Thyroid gland (tissue), 4 donors: ENCODE measurements at places on chromosomes 5 and 9.

DNA sequence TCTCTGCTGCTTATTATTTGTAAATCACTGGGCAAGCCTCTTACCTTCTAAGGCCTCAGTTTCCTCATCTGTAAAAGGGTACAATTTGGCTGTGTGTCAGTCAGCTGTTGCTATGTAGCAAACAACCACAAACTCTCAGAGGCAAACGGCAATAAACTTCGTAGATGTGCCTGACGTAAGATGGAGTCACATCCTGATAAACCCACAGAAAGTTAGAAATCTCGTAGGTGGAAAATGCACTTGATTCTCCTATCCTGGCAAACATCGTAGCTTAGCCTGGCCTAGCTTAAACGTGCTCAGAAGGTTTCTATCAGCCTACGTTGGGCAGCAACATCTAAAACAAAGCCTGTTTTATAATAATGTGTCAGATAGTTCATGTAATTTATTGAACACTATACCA is 35.0 kb upstream of the UNC5A start:
- H3K4me1 ChIP-seq, result no peaks in the 10 kb centered on the region
- no peak overlapping the region for H3K27ac ChIP-seq
- DNase-seq, result no peak
- H3K27me3 ChIP-seq, result no peaks in the 10 kb centered on the region

DNA sequence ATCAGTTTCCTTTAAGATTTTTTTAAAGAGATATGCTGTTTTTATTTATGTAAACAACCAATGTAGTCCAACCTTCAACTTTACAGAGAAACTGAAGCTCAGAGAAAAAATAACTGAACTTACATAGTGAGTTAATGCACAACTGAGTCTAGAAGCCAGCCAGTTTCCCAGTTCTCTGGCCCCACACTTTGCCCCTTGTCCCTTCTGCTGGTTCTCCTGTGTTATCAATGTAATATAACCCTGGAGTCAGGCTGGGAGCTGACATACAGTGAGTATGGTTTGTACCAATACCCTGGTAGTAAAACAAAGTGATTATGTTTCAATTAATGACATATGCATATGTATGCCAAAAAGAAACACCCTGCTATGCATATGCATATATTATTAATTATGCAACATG is 32.2 kb upstream of the GRIA1 start:
- no peaks in the 10 kb centered on the region for H3K27me3 ChIP-seq
- no peaks in the 10 kb centered on the region for H3K4me1 ChIP-seq
- no peak for DNase-seq
- no peak overlapping the region for H3K27ac ChIP-seq
- no peaks in the 10 kb centered on the region for H3K36me3 ChIP-seq

GRCh38 chr5:2538169-2538568 is 213.3 kb downstream of the IRX2 start:
- H3K4me1 ChIP-seq, result no peaks in the 10 kb centered on the region
- H3K27me3 ChIP-seq, result no peaks in the 10 kb centered on the region
- H3K27ac ChIP-seq, result no peak overlapping the region
- DNase-seq, result no peak

GRCh38 chr5:61817472-61818326 is 485.6 kb downstream of the ZSWIM6 start:
- H3K36me3 ChIP-seq, result no peaks in the 10 kb centered on the region
- H3K27ac ChIP-seq, result no peak overlapping the region
- peak; percentile 63 for DNase-seq
- no peaks in the 10 kb centered on the region for H3K4me1 ChIP-seq
- H3K4me3 ChIP-seq, result no peak overlapping the region

DNA sequence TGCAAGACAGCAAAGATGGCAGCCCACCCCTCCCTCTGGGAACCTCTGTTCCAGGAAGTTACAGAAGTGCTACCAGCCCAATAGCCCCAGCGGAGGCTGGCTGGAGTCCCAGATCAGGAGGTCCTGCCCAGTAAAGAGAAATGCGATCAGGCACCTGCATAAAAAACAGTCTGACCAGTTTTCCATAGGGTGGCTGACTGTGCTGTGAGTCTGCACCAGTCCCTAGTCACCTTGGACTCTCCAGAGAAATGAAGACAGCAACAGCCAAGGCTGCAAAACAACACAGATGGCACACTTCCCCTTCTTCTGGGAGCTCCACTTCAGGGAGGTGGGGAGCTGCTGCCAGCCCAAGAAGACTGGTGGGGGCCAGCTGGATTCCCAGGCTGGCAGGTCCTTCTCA is 265.5 kb upstream of the PCSK5 start:
- H3K27me3 ChIP-seq, result no peaks in the 10 kb centered on the region
- no peaks in the 10 kb centered on the region for H3K36me3 ChIP-seq
- no peak overlapping the region for H3K27ac ChIP-seq
- H3K4me1 ChIP-seq, result no peaks in the 10 kb centered on the region
